Stimulated activated CD4-positive, alpha-beta T cell treated with anti-CD3 and anti-CD28 coated beads, TNF-alpha, amount 100 ng/mL, for 1 hour (primary cell): ENCODE measurements at places on chromosomes 12 and 14.

- no peak for DNase-seq
Observed at GRCh38 chr14:61221906-61222305, 59.2 kb downstream of the TMEM30B start.

DNA sequence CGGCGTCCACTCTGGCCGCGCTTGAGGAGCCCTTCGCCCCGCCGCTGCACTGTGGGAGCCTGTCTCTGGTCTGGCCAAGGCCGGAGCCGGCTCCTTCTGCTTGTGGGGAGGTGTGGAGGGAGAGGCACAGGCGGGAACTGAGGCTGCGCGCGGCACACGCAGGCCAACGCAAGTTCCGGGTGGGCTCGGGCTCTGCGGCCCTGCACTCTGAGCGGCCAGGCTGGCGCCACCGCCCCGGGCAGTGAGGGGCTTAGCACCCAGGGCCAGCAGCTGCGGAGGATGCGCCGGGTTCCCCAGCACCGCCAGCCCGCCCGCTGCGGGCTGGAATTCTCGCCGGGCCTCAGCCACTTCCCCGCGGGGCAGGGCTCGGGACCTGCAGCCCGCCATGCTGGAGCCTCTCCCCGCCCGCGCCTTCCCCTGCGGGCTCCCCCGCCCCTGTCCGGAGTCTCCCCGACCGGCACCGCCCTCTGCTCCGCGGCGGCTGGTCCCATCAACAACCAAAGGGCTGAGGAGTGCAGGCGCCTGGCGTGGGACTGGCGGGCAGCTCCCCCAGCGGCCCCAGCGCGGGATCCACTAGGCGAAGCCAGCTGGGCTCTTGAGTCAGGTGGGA, 921.2 kb upstream of the FOXG1 start:
- DNase-seq, result no peak

DNA sequence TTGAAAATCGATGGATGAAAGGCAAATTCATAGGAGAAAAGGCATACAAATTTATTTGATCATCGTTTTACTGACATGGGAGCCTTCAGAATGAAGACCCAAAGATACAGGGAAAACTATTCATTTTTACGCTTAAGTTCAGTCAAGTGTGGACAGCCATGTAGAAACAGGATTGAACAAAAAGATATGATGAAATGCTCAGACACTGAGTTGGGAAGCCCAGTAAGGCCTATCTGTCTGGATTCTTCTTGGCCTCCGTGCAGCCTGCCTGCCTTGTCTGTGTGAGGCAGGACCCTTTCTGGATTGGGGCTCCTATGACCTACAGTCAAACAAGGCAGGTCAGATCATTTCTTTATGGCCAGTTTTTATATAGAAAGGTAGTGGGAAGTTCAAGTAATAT, 203.8 kb upstream of the MYL2 start:
- DNase-seq, result no peak

GRCh38 chr12:130818635-130819576, 20.1 kb downstream of the STX2 start:
- peak; percentile 49 for DNase-seq

DNA sequence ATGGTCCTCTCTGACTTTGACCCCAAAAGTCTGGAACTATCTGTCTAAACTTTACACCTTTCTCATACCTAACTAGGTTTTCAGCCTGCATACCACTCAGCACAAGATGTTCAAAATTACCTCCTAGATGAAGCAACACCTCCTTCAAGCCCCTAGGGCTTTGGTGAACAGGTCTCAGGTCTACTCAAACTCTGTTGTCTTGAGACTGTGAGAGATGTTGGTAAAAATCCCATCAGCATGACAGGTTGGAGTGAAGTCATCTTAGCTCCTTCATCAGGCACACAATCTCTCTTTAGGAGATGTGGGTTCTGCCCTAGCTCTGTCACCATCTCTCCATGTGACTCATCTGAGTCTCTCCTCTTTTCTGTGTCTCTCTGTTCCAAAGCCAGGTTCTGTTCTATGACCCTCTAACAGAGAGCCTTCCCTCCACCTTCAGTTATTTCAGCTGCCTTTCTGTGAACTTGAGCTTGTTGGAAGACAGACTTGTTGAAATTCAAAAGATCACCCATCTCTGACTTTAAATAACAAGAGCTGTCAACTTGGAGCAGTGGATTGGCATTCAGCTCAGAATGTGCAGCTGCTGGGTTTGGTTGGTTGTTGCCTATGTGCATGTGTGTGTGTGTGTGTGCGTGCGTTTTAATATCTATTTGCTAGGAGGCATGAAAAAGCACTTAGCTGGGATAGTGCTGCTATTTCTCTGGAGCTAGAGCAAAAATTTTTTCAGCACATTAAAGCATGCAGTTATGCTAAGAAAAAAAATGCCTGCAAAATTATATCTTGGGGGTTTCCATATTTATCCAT, 130.7 kb downstream of the CRACR2A start:
- no peak for DNase-seq

- DNase-seq, result no peak
Observed at GRCh38 chr12:115166698-115167315, 482.8 kb upstream of the TBX3 start.

GRCh38 chr12:21860534-21860933, 80.7 kb downstream of the ABCC9 start:
- no peak for DNase-seq

GRCh38 chr12:75892731-75893408, 138.7 kb downstream of the PHLDA1 start:
- DNase-seq, result no peak

DNA sequence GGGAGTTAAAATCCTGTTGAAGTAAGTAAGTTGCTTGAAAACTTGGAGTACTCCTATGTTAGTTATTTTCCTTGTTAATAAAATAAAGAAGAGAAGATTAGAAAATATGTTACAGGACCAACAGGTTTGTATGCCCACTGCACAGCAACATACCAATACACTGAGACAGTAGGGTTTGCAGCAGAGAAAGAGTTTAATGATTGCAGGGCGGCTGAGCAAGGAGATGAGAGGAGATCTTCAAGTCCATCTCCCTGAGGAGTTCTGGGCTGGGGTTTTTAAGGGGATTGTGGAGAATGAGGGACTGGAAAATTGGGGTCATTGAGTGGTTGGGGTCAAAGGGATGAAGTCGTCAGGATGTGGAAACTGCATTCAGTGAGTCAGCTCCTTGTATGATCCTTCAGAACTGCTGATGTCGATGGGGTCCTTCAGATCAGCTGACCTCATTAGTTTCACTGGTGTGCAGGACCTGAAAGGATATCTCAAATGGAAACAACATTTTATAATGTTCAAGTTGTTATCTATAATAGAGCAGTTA, 4.3 kb upstream of the HSD17B6 start:
- DNase-seq, result no peak

GRCh38 chr12:19810213-19810612, 370.9 kb downstream of the AEBP2 start:
- no peak for DNase-seq

- no peak for DNase-seq
Observed at GRCh38 chr12:3032770-3033538, 44.2 kb upstream of the TSPAN9 start.

DNA sequence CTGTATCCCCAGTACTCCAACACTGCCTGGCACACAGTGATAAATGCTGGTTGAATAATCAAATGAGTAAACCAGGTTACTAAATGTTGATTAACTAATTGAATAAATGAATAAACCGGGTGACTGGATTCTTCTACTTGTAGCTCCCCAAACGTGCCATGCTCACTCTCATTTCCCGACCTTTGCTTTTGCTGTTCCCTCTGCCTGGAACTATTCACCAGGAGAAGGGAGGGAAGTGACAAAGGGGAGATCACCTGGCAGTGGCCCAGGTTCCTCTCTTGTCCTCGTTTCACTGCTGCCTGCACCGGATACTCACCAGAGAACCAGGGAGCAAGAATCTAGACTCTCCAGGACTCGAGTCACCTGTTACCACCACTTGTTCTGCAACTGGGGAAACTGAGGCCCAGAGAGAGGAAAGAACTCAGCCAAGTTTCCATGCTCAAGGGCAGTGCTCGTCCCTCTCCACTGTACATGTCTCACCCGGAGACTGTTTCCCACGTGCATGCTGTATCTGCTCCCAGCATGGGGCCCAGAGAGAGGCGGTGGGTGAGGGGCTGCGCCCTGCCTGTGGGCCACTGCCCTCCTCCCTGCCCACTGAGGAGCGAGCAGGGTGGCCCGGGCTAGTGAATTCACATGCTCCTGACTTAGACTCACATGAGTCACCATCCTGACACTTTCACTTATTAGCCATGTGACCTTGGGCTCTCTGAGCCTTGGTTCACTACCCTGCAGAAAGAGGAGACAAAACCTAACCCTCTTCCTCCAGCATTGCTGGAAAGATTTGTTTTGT, 17.7 kb upstream of the POP5 start:
- DNase-seq, result no peak

DNA sequence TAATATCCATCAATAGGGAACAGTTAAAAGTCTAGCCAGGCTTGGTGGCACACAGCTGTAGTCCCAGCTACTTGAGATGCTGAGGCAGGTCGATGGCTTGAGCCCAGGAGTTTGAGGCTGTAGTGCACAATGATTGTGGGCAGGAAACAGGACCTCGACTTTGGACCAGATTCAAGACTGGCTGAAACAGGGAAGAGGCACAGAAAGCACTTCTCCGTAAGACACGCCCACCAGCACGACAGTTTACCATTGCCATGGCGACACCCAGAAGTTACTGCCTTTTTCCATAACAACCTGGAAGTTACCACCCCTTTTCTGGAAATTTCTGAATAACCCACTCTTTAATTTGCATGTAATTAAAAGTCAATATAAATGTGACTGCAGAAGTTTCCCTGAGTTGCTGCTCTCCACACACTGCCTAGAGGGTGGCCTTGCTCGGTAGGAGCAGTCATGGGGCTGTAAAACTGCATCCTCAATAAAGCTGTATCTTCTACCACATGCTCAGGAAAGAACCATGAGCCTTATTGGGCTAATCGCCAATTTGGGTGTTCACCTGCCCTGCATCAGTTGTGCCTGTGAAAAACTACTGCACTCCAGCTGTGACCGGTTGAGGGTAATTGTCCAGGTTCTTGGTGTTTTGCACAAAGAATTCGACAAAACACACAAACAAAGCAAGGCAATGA, 4.6 kb upstream of the LRRC23 start:
- DNase-seq, result no peak

DNA sequence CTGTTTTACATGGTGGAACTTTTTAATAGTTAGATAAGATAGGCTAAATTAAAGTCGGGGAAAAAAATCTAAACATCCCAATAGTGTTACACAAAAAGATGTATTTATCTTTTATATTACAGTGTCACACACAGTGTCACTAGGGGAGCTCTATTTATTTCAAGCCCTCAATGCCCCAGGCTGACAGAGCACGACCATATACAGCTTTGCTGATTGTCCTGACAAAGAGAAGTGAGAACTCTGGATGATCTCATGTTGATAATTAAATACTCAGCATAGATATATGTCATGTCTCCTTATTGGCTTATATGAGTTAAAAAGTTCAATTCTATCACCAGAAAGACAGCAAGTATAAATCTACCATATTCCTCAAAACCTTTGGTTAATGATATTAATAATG, 594.3 kb downstream of the LRFN5 start:
- no peak for DNase-seq

DNA sequence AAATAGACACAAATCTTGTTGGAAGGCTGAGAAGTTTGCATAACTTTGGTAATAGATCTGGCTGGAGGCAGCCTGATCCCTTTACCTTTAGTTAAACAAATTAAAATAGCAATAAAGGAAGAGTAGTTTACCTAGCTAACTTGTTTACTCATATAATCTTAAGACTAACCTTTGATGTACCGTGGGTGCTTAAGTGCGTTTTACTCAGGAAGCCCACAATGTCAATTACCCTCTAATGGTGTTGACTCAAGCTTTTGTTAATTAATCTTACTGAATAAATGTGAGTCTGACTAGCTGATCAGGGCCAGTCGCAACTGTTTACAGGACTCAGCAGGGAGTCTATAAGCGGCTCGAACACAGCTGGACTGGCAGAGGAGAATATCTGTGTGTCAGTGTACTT, 51.5 kb downstream of the FAR2 start:
- no peak for DNase-seq
